ENCODE measurements at places on chromosomes 5 and 9. TPM values are rescaled to one million over a fixed set of nuclear protein-coding genes. Genes with fewer than 3 reads are reported as not detected.

DNA sequence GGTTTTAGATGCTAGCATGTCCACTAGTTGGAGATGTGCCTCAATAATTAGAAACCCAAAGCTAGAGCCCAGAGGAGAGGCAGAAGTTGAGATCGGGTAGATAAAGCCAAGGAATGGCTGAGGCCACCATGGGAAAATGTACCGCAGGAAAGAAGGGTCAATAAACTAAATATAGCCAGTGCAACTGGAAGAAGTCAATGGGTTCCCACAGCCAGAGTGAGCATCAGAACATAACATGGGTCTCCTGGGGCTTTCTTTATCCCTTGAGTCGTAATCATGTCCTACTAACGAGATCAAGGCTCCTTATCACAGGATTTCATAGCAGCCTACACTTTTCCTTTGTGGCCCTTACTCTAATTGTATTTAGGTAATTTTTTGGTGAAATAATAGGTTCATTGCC lies 61.7 kb downstream of the FRMD3 start:
- DNase-seq, result no peak

- DNase-seq, result no peak
Observed at GRCh38 chr5:136374003-136374402, 8.7 kb upstream of the TRPC7 start.

DNA sequence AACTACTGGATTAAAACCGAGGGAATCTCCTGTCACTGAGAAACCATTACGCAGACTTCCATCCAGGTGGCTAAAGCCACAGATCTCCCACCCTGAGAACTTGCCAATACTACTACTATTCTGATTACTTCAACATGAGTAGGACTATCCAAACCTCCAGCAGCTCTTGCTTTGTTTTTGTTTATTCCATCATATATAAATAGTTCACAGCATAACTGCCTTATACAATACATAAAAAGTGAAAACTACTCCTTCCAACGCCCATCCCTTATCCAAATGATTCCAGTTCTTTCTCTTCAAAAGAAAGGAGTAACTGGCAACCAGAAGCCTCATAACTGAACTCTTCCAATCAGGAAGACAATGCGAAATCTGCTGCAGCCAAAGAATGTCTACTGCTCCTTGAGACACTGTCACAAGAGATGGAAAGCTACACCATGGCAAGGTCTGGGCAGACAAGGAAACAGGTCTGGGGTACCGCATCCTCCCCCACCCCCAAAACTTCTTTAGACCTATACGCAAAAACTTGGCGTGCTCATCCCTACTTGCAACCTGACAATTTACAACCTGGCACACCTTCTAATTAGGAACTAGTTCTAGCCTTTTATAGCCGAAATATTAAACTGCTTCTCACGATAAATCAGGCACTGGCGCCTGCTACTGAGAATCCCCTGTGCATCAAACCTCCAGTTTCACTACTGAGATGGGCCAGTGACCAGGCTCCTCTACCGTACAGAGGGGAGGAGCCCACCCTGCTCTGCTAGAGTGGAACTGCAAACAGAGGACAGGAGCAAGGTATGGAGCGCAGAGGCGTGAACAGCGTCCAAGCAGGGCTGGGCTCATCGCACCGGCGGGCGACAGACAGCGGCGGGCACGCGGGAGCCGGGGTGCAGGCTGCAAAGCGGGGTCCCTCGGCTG lies 986 bp downstream of the PLPP1 start:
- DNase-seq, result no peak

- no peak for DNase-seq
Observed at GRCh38 chr5:16663840-16664239, 47.0 kb upstream of the RETREG1 start.

GRCh38 chr9:122124048-122124447 lies 30.9 kb upstream of the TTLL11 start:
- no peak for DNase-seq

DNA sequence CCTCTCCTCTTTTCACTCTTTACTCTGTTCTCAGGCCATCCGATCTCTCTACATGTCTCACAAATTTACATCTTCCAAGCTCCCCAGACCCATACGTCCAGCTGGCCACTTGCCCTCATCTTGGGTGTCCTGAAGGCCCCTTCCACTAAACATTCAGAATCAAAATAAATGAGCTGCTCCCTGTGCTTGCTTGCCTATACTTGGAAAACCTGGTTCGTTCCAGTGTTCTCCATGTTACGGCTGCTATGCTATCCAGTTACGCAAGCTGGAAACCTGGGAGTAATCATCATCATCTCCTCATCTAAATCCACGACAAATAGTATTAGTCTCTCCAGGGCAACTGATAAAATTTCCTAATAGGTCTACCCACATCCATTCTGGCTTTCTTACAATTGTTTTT lies 165.0 kb upstream of the FBXL17 start:
- DNase-seq, result no peak

- DNase-seq, result no peak
Observed at GRCh38 chr5:149636191-149636860, 55.0 kb downstream of the ARHGEF37 start.

DNA sequence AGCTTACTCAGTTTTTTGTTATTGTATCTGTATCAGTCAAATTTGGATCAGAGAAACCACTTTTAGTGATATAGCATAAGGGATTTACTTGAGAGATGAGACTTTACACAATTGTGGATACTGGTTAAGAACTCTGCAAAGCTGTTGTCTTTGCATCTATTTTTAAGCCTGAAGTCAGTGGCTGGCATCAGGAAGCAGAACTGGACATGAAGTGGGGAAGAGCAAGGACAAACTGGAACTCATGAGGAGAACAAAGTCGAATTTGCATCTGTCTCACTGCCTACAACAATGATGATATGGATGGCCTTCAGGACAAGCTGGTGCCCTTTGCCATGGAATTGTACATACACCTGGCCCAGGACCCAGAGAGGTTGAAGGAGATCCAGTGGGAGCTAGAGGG lies 15.8 kb upstream of the MYORG start:
- DNase-seq, result no peak

- peak; percentile 42 for DNase-seq
Observed at GRCh38 chr5:150780187-150780692, 1.7 kb downstream of the SMIM3 start.

GRCh38 chr9:30932226-30932625 lies 1452.2 kb upstream of the ACO1 start:
- no peak for DNase-seq

DNA sequence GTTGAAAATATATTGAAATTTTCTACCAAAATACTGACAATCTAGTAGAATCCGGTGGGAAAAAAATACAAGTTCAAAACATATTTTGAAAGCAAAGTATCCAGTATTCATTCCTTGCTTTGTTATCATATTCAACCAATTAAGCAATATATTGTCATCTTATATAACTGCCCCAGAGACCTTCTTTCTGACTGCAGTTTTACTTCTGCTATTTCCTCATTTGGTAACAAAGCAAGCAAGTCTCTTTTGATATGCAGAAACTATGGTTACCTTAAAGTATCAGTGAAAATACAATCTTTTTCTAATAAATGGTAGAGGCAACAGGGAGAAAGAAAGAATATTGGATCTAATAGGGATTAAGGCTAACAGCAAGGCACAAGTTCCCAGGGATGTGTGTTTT lies 663.7 kb upstream of the MEF2C start:
- DNase-seq, result no peak

DNA sequence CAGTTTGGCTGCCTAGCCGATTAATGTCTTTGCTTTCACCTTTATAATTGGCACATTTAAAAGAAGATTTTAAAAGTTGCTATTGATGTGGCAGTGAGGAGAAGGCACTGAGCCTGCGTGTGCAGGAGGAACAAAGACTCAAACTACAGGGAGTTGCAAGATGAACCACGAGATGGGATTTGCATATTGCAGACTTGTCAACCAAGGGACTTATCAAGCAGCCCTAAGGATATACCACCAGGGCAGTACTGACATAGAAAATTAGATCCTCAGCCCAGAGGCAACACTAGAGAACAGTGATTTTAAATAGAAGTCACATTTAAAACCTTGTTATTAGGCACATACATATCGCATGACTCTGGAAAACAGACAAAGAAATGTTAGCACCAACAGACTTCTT lies 342.6 kb downstream of the GLIS3 start:
- no peak for DNase-seq

GRCh38 chr5:149355688-149356087 lies 2.2 kb upstream of the PCYOX1L start:
- no peak for DNase-seq

DNA sequence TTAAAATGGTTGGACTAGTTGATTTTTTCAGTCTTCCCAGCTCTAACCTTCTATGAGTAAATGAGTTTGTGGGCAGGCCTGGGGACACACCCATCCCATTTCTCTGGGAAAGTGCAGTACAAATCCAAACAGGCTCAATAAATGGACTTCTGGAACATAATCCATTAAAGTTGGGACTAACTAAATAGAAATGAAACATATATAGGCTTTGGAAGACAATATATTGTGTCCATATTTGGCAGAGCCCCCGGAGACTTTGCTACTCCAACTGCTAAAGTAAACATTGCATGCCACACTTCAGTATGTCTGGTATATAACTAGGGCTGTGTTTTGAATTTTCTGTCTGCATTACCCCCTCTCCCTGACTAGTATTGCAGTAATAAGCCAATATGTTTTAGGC lies 191.4 kb upstream of the DAB2 start:
- peak; percentile 80 for DNase-seq

DNA sequence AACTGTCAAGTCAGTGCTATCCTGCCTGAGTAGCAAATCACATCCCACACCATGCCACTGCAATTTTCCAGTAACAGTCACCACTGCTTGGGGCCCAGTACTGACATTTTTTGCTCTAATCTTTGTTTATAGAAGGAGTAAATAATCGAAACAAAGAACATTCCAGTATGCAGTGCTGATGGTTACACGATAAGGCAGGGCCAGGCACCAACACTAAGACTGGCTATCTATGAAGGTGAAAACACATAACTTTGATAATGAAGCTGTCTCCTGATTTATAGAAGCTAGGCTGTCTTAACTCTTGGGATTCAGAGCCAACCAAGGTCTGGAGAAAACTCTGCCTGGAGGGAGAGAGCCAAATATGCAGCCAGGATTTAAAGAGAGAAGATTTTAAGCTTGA lies 365.3 kb downstream of the BNC2 start:
- no peak for DNase-seq

DNA sequence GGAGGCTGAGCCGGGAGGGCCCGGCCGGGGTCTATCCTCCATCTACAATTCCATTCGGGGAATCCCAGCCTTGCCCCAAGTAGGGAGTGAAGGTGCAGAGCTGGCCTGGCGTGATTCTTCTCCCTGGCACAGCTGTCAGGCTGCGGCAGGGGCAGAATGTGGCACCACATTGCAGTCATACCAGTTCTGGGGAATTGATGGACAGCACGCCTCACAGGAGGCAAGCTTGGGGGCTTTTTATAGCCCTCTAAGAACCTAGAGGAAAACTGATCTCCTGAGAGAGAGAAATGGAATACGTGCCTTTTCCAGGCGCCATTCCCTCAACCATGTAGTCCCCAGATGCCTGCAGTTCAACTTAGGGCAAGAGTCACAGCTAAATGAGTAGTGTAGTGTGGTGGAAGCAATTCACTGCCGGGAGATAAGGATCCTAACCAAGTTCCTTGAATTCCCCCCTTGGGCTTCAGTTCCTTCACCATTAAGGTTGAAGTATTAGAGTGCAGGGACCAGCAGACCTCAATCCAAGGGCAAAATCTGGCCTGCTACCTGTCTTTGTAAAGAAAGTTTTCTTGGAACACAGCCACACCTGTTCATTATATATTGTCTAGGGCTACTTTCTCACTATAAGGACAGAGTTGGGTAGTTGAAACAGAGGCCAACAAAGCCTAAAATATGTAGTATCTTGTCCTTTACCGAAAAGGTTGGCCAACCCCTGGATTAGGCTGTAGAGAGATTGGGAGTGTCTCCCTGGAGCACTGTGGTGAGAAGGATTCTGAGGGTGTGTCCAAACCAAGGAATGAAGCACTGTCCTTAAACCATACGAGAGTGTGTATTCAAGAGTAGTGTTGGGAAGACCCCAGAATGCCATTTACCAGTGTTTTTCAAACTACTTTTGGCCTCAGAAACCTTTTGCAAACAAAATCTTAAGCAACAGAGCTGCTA lies 10.6 kb downstream of the AFAP1L1 start:
- DNase-seq, result no peak

GRCh38 chr5:130025511-130025910 lies 121.2 kb downstream of the CHSY3 start:
- no peak for DNase-seq

DNA sequence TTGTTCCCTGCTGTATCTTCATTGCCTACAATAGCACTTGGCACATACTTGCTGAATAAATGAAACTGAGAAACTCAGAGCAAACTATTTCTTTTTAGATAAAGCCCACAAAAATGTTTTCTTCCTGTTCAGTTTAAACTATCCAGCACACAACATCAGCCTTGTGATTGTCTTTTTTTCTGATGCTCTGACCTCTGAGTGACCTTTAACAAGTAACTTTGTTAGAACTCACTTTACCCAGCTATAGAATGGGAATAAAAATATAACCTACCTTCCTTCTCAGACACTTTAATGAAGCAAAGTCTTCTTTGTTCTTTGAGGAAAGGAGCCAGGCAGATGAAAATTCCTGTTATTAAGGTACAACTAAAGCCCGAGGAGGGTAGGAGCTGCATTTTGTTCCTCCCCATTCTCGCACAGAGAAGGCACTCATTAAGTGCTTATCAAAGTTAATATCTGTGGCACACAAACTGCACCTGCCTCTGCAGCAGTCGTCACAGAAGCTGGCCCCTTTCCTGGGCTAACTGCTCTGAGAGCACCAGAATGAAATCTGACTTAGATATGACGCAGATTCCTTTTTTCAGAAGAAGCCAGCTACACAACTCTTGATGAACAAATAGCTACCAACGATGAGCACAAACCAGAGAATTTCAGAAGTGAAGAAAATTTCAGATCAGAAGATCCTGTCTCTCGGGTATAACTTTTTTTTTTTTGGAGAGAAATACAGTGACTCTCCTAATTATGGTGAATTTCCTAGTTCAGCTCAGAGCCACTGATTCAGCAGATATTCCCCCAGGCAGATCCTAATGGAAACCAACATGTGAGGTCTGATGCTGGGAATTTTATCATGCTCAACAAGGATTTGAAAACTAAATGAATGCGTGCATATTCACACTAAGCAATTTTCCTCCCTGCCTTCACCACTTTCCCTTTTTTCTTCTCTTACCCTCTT lies 31.0 kb upstream of the NR3C1 start:
- no peak for DNase-seq

DNA sequence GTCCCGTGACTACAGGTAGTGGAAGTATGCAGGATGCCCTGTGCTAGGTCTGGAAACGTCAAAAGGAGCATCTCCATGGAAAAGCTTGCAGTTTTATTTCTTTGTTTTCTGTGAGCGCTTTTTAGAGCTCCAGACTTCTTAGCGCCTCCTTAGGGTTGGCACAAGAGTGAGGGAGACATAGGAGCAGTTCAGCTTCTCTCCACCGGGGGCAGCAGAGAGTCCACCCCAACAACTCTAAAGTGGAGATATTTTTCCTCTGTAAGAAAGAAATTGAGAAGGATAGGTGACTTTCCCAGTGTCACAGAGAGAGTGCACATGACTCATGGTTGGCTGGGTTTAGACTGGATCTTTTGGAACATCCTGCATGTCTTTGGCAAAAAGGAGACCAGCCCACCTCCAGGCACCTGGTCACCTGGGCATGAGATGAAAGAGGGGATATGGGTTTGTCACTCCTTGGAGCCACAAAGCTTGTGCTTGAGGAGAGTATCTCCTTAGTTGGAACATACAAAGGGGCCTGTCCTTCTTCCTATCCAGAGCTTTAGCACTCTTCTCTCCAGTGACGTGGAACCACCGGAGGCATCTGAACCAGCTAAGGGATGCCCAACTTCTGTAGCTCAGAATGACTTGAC lies 637.7 kb downstream of the SEMA5A start:
- DNase-seq, result peak; percentile 60

Gene STKLD1
- total RNA-seq, result 1.3 TPM

Gene TGFBI
- 26.8 TPM for total RNA-seq

Gene SQSTM1
- total RNA-seq, result 302 TPM

Gene CXCL14
- total RNA-seq, result 16.7 TPM

Gene HTR1A
- not detected for total RNA-seq

Data from mucosa of descending colon (tissue), 3 donors.